Retinal pigment epithelial cell (primary cell): ENCODE measurements at places on chromosomes 11 and 22.

- no peak for DNase-seq
Measured at GRCh38 chr11:46534711-46535110, 59.1 kb downstream of the AMBRA1 start.

- no peak for DNase-seq
Measured at GRCh38 chr11:43376065-43376464, 17.3 kb downstream of the TTC17 start.

GRCh38 chr11:119990309-119991021 is 147.4 kb downstream of the TRIM29 start:
- no peak for DNase-seq

GRCh38 chr11:73317373-73317772 is 9.3 kb downstream of the ARHGEF17 start:
- DNase-seq, result no peak

DNA sequence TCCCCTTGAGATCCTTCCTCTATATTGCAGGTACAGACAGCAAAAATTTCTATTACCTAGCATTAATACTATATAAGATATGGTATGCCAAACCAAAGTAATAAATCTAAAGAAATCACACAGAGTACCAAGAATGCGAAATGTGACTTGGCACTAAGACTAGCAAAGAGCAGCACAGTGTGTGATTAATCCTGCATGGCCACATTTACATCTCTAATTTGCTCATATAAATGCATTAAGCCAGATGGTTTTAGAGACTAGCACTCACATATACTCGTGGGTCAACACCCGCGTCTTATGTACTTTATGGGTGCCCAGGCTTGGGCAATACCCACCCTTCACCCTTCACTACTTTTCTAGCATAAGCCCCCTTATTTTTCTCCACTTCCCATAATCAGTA is 213.2 kb downstream of the TTC28 start:
- no peak for DNase-seq
